Activated naive CD4-positive, alpha-beta T cell (primary cell): ENCODE measurements at places on chromosomes 13 and 19.

DNA sequence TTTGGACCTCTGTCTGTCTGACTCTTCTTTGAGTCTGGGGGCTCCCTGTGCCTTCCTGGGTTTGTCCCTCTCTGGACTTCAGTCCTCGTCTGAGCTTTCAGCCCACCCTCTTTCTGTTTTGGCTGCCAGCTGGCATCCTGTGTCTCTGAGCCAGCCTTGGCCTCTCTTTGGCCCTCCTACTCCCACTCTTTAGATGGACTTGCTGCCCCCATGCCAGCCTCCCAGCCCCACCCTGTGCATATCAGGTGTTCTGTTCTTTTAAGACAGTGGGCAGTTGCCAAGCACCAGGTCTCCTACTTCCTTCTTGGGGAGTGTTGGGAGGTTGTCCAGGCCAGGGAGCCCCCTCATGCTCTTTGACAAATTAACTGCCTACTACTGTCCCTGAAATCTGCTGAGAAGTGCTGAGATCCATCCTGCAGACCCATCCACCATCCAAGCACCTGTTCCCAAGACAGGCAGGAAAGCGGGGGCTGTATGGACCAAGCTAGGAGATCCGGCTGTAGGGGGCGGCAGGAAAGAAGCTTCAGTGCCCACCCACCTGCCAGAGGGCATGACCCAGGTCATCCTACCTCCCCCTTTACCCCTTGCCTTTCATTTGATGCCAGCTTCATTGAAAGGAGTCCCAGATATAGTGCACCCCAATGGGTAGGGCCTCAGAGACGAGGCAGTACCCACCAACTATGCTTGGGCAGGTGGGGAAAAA is 9.6 kb downstream of the CIC start:
- DNase-seq: no peak

DNA sequence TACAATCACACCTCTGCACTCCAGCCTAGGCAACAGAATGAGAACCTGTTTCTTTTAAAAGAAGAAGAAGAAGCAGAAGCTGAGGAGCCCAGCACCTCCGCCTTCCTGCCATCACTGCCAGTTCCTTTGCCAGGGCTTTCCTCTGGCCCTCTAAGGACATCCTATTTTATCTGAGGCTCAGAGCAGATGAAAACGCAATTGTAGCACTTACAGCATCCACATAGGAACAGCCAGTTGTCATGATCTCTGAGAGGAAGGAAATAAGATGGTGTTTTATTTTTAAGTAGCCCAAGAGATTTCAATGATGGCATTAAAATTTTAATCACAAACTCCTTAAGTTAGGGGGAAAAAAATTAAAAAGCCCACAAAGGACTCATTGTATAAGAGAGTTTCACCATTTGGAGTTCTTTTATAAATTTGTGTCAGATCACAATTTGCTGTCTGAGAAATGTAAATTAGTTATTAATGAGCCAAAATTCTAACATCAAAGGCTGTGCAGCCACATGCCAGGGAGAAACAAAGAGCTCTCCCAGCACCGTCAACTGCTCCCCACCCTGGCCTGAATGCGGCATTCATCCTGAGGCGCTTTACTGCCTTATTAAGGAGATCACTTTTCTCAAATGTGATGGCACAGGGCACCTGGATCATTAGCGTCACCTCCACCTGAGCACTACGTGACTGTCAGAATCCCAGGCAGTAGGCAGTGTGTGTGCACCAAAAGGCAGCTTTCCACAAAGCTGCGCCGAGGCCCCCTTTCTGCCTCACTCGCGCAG is 393.0 kb downstream of the FOXO1 start:
- DNase-seq: no peak

DNA sequence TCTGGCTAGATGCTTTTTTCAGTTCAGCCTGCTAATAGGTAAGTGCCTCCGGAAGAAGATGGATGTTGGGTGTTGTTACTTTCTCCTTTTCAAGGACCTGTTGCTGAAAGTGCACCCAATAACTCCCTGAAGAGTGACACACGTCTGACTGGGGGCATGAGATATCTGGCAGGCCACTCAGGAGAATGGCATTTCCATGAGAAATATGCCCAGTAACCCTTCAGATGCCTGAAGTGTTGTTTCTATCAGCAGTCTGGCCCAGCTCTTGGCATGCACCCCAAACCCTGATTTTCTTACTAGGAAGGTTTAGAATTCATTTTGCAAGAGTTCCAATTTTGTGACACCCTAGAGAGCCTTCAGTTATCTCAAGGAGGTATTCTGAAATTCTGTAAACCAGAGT is 71.5 kb downstream of the ARHGAP35 start:
- DNase-seq: no peak

DNA sequence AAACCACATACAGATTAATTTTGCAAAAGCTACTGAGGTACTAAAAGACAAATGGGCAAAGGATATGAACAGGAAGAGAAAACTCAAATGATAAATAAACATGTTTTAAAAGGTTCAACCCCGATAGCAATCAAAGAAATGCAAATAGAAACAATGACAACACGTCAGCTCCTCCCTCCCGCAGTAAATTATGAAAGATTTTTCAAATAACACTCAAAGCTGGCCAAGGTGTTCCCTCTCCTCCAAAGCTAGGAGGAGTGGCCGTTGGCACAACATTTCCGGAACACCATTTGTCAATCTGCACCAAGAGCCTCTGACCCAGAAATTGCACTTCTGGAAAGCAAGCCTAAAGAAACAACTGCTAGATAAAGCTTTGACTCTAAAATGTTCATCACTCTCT is 28.3 kb downstream of the INSR start:
- no peak for DNase-seq

DNA sequence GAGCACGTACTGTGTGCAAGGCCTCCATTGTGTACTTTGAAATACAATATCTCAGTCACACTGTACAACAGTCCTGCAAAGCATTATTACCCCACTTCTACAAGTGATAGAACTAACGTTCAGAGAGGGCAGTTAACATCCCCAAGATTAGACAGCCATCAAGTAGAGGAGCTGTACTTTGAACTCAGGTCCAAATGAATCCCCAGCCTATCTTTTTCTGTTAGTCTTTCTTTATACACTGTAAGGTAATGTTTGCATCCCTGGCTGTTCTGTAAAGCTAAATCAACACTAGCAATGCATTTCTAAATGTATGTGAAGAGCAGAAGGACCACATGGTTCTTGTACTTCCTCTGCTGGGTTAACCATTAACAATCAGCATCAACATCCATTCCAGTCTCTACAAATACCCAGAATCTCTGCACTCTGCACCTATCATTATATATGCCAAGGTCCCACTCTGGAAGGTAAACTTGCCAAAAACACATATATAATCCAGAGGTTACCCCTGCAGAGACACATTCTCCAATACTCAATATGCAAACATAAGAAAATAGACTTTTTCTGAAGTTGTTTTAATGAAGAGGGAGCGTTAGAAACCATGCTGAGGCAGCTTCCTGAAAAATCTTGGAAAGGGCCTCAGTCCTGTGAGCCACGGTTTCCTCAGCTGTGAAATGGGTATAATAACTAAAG is 182.3 kb downstream of the MZT1 start:
- DNase-seq: no peak

GRCh38 chr19:5128936-5129389 is 160.1 kb downstream of the KDM4B start:
- no peak for DNase-seq

GRCh38 chr13:74620308-74620707 is 486.1 kb upstream of the KLF12 start:
- no peak for DNase-seq

GRCh38 chr13:59413126-59413525 is 750.6 kb downstream of the DIAPH3 start:
- no peak for DNase-seq

DNA sequence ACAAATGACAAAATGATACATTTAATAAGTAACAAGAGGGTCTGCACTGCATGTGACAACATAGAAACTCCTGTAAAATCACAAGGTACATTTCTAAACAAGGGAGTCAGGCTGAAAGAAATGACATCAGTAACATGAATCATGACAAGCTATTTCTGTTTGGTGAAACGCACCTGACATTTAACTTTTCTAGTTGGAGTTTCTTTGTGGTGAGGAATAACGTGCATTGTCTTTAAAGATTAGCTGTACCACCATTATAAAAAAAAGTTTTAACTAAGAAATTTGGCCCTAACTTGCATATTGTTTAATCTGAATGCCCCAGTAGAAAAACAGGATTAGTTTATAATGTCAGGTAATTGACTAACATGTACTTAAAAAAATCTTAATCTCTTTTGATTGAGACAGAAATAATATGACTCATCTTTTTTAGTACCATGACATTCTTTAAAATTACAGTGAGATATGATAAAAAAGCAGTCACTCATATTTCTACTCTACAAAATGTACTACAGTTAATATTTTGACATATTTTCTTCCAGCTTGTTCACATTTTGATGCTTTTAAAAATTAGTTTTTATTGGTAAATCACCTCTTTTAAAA is 418.2 kb downstream of the KLF12 start:
- no peak for DNase-seq
